ENCODE measurements at places on chromosomes 4 and X.

- H3K36me3 ChIP-seq = no peaks in the 10 kb centered on the region
- no peaks in the 10 kb centered on the region for H3K4me1 ChIP-seq
These were observed 514.1 kb downstream of the IL15 start for GRCh38 chr4:142150483-142150882.

DNA sequence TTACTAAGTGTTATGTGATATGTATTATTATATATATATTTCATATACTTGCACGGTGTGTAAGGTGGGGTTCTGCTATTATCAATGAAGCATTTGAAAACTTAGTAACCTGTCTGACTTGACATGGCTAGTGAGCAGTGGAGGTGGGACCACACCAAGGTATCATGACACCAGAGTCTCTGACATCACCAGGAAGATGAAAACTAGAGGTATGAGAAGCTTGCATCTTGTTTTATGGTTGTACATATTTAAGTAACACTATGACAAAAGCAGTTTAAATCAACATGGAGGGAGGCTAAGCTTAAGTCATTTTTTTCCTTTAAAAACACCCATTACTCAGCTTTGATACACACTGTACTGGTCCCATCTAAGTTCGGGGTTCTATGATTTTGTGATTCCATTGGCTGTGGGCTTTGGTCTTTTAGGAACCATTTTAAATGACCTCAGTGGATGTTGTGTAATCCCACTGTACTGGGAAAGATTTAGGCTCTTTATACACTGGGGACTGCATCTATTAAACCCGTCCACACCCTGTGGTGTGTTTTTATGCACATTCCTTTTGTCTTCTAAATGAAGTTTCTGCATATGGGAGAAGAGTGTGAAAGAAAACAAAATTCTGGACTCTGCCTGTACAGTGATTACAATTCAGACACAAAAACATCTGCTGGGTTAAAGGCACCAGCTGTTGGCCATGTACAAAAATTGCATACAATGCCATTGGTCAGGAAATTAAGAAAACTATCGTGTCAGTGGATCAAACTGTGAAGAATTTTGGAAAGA, 570.6 kb downstream of the SPRY1 start:
- H3K27ac ChIP-seq = no peak overlapping the region
- no peaks in the 10 kb centered on the region for H3K4me1 ChIP-seq
- no peaks in the 10 kb centered on the region for H3K36me3 ChIP-seq
- DNase-seq = no peak

DNA sequence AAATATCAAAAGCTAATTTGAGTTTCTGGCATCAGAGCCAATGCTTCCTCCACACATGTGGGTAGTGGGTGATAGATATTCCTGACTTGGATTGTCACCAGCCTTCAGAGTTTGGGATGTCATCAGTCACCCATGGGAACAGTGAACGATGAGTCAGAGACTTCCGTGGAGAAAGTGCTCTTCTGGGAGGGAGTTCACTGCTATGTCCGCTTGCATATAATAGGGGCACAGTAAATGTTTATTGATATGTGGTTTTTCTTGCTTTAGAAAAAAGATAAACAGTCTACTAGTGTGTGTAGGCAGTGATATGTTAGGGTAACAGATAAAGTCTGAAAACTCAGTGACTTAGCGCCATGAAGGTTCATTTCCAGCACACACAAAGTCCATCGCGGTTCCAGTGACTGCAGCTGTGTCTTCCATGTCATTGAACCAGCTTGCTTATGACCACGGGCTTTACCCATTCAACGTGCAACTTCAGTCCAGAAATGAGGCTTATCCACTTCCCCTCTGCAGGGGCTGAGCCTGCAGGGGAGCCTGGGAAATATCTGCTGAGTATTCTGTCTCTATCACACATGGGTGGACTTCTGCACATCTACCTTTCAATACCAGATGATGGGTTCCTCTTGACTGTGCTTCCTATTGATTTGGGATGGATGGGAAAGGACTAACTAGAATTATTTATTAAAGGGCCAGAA, 87.7 kb upstream of the WWC2 start:
- no peak overlapping the region for H3K27ac ChIP-seq
- no peaks in the 10 kb centered on the region for H3K36me3 ChIP-seq
- no peak for DNase-seq
- H3K4me3 ChIP-seq = no peak overlapping the region
- no peaks in the 10 kb centered on the region for H3K27me3 ChIP-seq

DNA sequence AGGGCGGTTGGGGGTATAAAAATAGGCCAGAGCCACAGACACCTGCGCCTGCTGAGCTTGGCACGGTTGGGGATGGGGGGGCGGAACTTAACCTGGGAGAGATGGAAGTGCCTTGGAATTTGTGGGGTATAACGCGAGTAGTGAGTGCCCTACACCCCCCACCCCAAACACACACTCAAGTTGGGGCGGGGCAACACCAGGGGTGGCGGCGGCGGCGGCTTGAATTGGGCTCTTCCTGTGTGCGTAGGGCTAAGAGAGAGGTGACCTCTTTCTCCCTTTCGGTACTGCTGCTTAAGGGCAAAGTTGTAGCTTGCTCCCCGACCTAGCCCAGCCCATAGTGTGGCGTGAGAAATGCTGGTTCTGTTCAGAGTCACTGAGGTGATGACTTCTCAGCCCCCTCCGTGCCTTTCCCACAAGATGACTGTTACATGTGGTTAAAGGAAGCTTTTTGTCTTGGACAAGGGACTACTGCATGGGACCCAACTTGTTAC, 839 bp downstream of the STK26 start:
- peaks cover 11% of the 10 kb centered on the region for H3K4me1 ChIP-seq
- peak overlapping the region; percentile 81 for H3K27ac ChIP-seq
- no peak for DNase-seq
- H3K36me3 ChIP-seq = no peaks in the 10 kb centered on the region
- H3K27me3 ChIP-seq = no peaks in the 10 kb centered on the region

DNA sequence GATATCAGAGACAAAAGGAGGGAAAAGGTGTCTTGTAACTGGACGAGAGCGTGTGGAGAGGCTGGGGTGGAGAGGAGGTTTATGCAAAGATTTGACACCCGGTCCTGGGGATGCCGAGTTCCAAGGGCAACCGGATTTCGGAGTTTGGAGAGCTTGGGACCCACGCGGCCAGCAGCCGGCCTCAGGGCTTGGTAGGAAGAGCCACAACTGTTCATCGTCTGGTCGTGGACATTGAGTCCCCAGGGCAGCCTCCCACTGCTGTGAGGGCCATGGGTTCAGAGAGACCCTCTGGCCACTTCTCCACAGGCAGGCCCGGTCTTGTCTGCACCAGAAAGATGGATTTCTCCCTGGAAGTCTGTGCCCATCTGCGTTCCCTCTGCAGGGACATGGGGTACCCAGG, 46.8 kb downstream of the SHOX start:
- no peak for DNase-seq
- H3K36me3 ChIP-seq = peaks cover 48% of the 10 kb centered on the region
- no peaks in the 10 kb centered on the region for H3K4me1 ChIP-seq

DNA sequence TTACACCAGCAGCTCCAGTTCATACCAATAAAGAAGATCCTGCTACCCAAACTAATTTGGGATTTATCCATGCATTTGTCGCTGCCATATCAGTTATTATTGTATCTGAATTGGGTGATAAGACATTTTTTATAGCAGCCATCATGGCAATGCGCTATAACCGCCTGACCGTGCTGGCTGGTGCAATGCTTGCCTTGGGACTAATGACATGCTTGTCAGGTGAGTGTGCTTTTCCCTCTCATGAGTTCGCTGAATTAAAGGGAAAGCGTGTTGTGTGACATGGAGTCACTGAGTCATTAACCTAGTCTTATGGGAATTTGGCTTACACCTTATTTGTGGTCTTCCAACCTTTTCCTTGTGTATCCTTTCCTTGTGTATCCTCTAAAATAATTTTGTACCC, 15.9 kb downstream of the TMEM165 start:
- no peaks in the 10 kb centered on the region for H3K27me3 ChIP-seq
- DNase-seq = no peak
- H3K36me3 ChIP-seq = peaks cover 9% of the 10 kb centered on the region
- no peak overlapping the region for H3K27ac ChIP-seq
- no peak overlapping the region for H3K4me3 ChIP-seq
- peaks cover 11% of the 10 kb centered on the region for H3K4me1 ChIP-seq

DNA sequence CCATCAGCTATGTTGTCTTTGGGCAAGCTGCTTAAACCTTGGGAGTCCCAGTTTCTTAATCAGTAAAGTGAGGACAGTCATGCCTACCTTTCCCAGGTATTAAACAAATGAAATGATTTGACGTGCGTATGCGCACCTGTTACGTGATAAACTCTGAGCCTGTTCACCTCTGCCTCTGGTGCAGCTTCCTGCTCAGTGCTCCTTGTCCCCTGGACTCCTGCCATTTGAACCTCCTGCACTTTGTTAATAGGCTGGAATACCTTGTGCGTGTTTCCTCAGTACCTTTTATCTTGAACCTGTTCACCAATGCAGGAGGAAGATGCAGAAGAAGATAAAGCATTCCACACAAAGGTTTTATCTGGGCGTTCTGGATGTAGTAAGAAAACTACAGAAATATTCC, 211.9 kb downstream of the CEP135 start:
- H3K4me1 ChIP-seq = peaks cover 3% of the 10 kb centered on the region
- H3K36me3 ChIP-seq = no peaks in the 10 kb centered on the region
- no peaks in the 10 kb centered on the region for H3K27me3 ChIP-seq

- DNase-seq = no peak
- no peaks in the 10 kb centered on the region for H3K36me3 ChIP-seq
- no peaks in the 10 kb centered on the region for H3K27me3 ChIP-seq
- H3K4me3 ChIP-seq = no peak overlapping the region
- H3K4me1 ChIP-seq = no peaks in the 10 kb centered on the region
These were observed 57.7 kb downstream of the HS6ST2 start for GRCh38 chrX:132900633-132901293.

DNA sequence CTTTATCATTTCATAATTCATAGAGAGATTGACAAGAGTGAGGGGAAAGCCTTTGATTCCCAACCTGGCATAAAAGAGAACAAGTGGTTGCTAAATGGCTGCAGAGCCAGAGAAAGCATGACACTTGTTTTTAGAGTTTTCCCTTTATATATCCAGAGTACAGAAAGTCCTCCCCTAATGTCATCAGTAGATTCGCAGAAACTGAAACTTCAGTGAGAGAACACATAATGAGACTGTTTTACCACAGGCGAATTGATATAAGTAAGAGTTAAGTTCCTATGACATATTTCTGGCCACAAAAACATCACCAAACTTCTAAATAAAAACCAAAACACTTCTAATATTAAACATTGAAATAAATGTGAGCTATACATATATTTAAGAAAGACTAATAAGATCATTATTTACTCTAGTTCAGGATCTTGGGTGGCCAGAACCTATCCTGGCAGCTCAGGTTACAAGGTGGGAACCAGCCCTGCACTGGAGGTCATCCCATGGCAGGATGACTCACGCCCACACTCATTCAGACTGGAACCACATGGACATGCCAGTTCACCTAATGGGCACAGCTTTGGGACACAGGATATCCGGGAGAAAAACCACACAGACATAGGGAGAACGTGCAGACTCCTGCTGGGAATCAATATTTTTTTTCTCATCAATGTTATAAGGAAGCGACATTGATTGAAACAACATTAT, 35.5 kb downstream of the NWD2 start:
- H3K4me3 ChIP-seq = no peak overlapping the region
- H3K27ac ChIP-seq = no peak overlapping the region
- no peaks in the 10 kb centered on the region for H3K36me3 ChIP-seq
- no peaks in the 10 kb centered on the region for H3K4me1 ChIP-seq

- H3K36me3 ChIP-seq = no peaks in the 10 kb centered on the region
- H3K4me3 ChIP-seq = no peak overlapping the region
- H3K27ac ChIP-seq = no peak overlapping the region
- H3K27me3 ChIP-seq = no peaks in the 10 kb centered on the region
These were observed 11.5 kb upstream of the SRPX start for GRCh38 chrX:38232079-38232686.

DNA sequence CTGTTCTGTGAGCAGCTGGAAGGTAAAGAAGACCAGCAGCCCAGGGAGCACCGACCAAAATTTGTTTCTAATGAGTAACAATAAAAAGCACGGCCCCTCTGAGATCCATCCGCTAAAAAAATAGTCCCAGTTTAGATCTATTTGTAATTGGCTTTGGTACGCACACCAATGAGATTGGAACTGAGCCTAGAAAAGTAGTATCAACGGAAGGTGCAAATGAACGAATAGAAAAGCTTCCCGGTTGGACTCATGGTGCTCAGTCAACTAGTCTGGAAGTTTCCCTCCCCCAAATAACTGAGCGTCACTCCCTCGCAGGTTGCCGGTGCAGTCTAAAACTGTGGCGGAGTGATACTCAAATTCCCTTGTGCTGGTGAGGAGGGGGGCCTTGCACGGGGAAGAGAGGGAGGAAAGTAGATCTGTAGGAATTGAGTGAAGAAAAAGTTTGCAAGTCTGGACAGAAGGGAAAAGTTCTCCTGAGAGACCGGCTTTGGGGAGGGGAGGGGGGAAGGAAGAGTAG, at the start of gene COL4A5:
Gene COL4A5 (plus strand): TSS at position 413 of the 517 bp plus-strand sequence. CDS start 288 bp downstream, outside the sequence.
- H3K27me3 ChIP-seq = peaks cover 1% of the 10 kb centered on the region
- H3K27ac ChIP-seq = peak within 1 kb of the TSS; percentile 94
- no peaks in the 10 kb centered on the region for H3K36me3 ChIP-seq
- DNase-seq = peak; percentile 45
- H3K4me3 ChIP-seq = peak within 1 kb of the TSS; percentile 99
- peaks cover 8% of the 10 kb centered on the region for H3K4me1 ChIP-seq

DNA sequence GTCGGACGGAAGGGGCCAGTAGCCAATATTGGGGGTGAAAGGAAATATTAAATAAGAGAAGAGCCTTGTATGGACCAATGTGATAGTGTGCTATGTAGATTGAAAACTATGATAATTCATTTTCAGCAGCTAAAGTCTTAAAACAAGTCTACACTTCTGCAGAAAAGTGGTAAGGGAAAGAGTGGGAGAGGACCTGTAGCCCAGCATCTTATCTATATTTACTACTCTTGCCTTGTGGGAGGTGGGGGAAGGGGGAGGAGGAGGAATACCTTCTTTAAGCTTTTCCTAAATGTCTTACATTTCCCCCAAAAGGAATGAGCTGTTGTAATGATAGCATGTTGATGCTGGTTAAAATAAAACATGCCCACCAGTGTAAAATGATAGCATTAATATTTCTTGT, 220.0 kb upstream of the SPRY1 start:
- no peaks in the 10 kb centered on the region for H3K36me3 ChIP-seq
- DNase-seq = no peak
- no peak overlapping the region for H3K27ac ChIP-seq
- H3K4me3 ChIP-seq = no peak overlapping the region
- no peaks in the 10 kb centered on the region for H3K27me3 ChIP-seq
- H3K4me1 ChIP-seq = no peaks in the 10 kb centered on the region

DNA sequence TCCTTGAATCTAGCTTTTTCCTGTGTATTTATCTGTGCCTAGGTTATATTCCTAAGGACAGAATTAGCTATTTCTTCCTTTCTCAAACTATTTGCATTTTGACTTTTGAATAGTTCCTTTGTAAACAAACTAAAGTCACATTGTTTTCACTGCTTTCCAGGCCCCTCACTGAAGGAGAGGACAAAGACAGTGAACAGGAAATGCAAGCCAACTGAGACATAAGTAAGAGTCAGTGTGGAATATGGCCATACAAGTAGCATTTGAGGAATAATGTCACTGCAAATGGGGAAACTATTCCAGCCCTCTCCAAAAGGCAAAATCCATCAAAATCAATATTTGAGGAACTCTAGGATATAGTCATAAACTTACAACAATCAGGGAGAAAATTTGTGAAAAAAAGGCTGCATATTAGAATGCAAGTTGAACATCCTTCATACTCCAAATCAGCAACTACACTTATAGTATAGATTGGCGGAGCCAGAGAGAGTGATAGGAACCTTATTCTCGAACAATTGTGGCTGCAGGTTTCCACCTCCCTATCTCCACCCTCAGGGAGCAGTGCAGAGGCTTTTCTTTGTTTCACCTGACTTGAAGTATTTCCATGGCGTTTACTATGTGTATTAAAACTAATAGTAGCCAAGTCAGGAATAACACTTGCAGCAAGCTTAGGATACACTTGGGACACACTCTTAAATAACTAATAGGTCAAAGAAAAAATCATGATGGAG, 1110.4 kb upstream of the ADGRL3 start:
- peaks cover 10% of the 10 kb centered on the region for H3K4me1 ChIP-seq
- H3K27ac ChIP-seq = peak overlapping the region; percentile 34
- no peak for DNase-seq
- no peaks in the 10 kb centered on the region for H3K36me3 ChIP-seq
- no peak overlapping the region for H3K4me3 ChIP-seq
- H3K27me3 ChIP-seq = no peaks in the 10 kb centered on the region

All from endothelial cell (in vitro differentiated cells).